Right cardiac atrium (tissue), 5 donors: ENCODE measurements at places on chromosomes 5 and 9. TPM values are rescaled to one million over a fixed set of nuclear protein-coding genes. Genes with fewer than 3 reads are reported as not detected.

- no peak for DNase-seq
These were observed 127.1 kb downstream of the LHFPL2 start for GRCh38 chr5:78521455-78521854.

DNA sequence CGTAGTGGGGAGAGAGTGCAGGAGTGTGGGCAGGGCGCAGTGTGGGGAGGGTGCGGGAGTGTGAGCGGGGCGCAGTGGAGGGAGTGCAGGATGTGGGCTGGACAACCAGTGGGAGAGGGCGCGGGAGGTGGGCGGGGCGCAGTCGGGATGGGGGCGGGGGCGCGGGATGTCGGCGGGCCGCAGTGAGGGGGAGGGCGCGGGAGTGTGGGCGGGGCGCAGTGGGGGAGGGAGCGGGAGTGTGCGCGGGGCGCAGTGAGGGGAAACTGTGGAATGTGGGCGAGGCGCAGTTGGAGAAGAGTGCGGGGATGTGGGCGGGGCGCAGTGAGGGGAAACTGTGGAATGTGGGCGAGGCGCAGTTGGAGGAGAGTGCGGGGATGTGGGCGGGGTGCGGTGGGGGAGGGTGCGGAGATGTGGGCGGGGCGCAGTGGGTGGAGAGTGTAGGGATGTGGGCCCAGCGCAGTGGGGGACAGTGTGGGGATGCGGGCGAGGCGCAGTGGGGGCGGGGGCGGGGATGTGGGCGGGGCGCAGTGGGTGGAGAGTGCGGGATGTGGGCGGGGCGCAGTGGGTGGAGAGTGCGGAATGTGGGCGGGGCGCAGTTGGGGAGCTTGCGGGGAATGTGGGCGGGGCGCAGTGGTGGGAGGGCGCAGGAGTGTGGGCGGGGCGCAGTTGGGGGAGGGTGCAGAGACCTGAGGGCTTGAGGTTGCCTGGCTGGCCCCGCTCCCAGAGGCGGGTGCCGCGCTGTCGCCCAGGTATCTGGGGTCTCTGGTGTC lies at the start of gene NXNL2:
Gene NXNL2, plus strand, starts transcription at position 723 of the 770 bp plus-strand sequence. CDS start 257 bp downstream, outside the sequence.
- DNase-seq, result peak; percentile 90

- no peak for DNase-seq
These were observed 388.9 kb upstream of the KLF4 start for GRCh38 chr9:107878462-107878861.

DNA sequence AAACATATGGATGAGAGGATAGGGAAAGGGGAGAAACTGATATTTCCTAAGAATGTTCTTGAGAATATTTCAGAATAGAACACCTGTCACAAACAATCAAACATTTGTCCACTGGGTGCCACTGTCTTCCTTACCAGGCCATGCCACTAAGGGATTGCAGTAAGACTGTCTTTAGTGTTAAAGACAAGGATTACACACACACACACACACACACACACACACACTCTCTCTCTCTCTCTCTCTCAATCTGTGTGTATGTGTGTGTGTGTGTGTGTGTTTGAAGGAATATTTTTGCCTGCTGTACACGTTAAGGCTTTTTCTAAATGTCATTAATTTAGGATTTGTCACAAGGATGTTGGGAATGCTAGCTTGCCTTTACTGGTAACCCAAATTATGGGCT lies 54.4 kb downstream of the CCDC192 start:
- DNase-seq, result no peak

CCNG1 gene
- 77.4 TPM for polyA plus RNA-seq

- DNase-seq, result no peak
These were observed 76.7 kb downstream of the TRIM32 start for GRCh38 chr9:116763770-116764169.

GRCh38 chr9:353077-353476 lies 138.4 kb downstream of the DOCK8 start:
- no peak for DNase-seq

GRCh38 chr5:175335691-175336090 lies 108.3 kb downstream of the DRD1 start:
- no peak for DNase-seq

GRCh38 chr5:14706615-14707021 lies 42.1 kb downstream of the OTULIN start:
- no peak for DNase-seq

DNA sequence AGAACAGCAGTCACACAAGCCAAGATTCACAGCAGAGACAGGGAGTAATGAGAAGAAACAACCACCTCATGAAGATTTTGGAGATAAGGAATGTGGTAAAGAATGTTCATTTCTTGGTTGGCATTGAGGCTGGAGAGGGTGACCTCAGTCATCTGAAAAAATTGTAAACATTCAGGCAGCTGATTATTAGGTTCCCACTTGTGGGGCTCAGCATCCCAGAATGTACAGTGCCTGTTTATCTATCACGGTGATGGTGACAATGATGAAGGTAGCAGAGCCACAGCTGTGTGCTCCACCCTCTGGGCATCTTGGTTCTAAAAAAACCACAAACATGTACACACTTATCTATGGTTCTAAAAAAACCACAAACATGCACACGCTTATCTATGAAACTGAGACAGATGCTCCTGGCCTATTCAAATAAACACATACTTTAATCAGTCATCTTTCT lies 143.9 kb upstream of the MOCS2 start:
- no peak for DNase-seq

PHF24 gene
- polyA plus RNA-seq, result 0.07 TPM

LPCAT1 gene
- polyA plus RNA-seq, result 15.6 TPM

DNA sequence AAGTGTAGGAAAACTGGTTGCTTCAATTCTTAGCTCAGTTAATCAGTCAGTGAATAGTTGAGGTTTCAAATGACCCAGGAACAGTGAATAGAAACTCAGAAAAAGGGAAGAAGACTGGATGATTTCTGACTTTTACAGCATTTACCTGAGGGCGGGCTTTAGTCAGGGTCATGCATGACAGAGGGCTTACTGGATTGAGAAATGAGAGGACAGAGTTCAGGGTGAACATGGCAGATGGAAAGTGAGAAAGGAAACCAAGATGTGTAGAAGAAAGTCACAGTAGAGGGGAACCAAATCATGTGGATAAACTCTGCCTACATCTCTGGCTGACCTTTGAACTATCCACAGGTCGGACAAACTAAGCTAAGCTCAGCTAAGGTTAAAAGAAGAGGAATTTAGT lies 596.0 kb downstream of the SEMA5A start:
- DNase-seq, result no peak

DNA sequence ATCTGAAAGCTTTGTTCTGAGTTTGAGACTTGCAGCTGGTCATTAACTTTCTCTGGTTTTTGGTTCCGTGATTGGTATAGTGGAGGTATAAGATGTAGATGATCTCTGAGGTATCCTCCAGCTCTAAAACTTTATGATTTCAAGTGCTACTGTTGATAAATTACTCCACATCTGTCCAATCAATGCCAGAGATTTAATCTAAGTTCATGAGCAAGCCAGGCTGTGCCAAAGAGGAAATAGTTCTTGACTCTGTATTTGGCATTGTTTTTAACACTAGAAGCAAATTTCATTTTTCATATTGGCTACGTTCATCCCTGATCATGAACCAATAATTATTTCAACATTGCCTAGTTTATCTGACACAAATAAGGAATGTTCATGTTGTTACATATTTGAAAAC lies 28.5 kb upstream of the CHD1 start:
- no peak for DNase-seq

DNA sequence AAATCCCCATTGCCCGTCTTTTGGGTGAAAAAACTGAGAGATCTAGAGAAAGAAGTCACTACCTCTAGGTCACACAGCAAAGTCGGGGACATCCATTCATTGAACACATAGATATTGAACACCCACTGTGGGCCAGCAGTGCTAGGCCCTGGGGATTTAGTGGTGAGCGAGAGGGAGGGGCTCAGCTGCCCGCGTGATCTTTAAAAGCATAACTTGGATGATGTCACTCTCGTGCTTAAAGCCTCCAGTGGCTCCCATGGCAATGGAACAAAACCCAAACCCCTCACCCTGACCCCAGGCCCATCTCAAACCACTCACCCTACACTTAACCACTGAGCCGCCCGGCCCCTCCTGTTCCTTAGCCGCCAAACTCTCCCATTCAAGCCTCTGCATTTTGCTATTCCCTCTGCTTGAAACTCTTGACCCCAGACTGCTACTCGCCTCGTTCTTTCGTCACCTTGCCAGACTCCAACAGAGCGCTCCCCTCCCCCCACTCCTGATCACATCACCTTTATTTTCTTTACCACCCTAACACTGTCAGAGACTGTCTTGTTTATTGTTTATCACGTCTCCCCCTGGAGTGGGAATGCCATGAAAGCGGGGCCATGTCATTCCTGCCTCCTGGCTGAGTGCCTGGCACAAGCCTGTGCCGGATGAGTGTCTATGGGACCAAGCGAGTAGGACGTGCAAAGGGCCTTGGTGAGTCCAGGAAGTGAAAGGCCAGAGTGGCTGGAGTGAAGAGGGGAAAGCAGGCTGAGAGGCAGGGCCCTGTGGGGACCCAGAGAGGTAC lies 710 bp upstream of the PIP5KL1 start:
- DNase-seq, result peak; percentile 42

NIPSNAP3A gene
- 25.5 TPM for polyA plus RNA-seq

GRCh38 chr9:110021891-110022290 lies 186.1 kb downstream of the C9orf152 start:
- no peak for DNase-seq

- DNase-seq, result peak; percentile 72
These were observed 15.5 kb downstream of the ATOX1 start for GRCh38 chr5:151742870-151743294.

DNA sequence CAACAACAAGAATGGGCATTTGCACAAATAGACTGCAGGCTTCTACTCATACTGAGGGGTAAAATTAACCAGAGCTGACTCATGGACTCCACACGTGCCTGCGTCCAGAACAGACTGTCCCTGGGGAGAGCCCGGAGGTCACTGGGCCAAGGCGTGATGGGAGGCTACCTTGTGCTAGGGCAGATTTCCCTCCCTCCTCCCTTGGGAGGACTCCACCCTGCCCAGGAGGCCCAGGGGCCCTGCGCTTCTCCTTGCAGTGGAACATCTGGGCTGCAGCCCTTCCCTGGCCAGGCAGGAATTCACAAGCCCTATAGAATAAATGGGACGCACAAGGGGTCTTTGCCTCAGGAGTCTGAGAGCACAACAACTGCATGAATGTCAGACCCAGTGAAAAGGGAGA lies 35.6 kb downstream of the IRX2 start:
- DNase-seq, result no peak

GRCh38 chr5:178476972-178477754 lies 113.0 kb downstream of the COL23A1 start:
- no peak for DNase-seq

GRCh38 chr5:53479045-53479589 lies 1.3 kb upstream of the FST start:
- DNase-seq, result no peak

ZNG1F gene
- 2.1 TPM for polyA plus RNA-seq

TERT gene
- polyA plus RNA-seq, result not detected

- no peak for DNase-seq
These were observed 2.2 kb upstream of the CEL start for GRCh38 chr9:133059623-133060022.

OSTF1 gene
- 33.8 TPM for polyA plus RNA-seq

PRDM9 gene
- not detected for polyA plus RNA-seq

- peak; percentile 72 for DNase-seq
These were observed at the start of gene GPSM1 for GRCh38 chr9:136327304-136327974. Gene GPSM1, plus strand, starts transcription at chr9:136327539. Its CDS starts 157 bp downstream, at chr9:136327696.

GRCh38 chr5:9790276-9790675 lies 160.1 kb upstream of the TAS2R1 start:
- DNase-seq, result no peak

DNA sequence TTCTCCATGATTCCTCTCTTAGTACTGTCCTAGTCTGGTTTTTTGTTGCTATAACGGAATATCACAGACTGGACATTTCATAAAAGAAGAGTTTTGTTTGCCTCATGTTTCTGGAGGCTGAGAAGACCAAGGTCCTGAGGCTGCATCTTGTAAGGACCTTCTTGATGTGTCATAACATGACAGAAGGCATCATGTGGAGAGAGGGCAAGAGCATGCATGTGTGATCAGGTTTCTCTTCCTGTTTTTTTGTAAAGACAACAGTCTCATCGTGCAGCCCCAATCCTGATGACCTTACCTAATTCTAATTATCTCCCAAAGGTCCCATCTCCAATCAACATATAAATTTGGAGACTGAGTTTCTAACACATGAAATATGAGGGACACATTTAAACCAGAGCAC lies 108.4 kb downstream of the MSX2 start:
- no peak for DNase-seq

USP20 gene
- polyA plus RNA-seq, result 12.9 TPM

DNA sequence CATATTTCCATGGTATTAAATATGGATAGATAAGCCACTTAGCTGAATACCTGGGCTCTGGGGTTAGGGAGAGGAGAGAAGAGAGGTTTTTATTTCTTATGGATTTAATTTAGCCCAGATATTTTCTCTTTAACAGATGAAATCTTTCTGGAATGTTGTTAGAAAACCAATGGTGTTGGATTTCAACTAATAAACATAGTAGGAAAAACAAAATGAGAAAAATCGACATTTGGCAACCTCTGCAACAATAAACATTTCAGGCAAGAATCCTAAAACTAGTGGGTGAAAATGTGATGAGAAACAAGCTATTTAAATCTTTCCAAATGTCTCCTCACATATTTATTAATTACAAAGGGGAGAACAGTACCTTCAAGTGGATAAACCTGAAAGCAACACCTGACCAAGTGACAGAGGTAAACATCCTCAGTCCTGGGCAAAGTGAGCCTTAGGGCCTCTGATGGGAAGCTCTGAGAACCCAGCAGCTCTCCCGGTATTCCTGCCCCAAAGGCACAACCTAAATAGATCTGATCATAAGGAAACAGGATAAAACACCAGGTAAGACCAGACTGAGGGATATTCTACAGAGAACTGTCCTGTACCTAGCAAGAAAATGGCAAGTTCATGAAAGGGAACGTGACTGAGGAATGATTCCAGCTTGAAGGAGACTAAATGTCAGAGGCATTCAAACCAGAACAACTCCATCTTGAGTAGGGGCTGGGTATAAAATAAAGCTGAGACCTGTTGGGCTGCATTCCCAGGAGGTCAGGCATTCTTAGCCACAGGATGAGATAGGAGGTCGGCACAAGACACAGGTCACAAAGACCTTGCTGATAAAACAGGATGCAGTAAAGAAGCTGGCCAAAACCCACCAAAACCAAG lies 163.7 kb downstream of the ESM1 start:
- no peak for DNase-seq
